Right renal pelvis (tissue), 4 donors: ENCODE measurements at places on chromosomes 3 and 15.

DNA sequence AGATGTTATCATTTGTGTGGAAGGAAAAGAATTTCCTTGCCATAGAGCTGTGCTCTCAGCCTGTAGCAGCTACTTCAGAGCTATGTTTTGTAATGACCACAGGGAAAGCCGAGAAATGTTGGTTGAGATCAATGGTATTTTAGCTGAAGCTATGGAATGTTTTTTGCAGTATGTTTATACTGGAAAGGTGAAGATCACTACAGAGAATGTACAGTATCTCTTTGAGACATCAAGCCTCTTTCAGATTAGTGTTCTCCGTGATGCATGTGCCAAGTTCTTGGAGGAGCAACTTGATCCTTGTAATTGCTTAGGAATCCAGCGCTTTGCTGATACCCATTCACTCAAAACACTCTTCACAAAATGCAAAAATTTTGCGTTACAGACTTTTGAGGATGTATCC lies 15.1 kb downstream of the KLHL24 start:
- no peak for DNase-seq

GRCh38 chr3:125646581-125646980 lies 51.3 kb upstream of the OSBPL11 start:
- DNase-seq: no peak

- DNase-seq: no peak
These were observed 19.5 kb upstream of the HRH1 start for GRCh38 chr3:11134794-11135193.

GRCh38 chr3:45917146-45917898 lies 25.9 kb upstream of the CXCR6 start:
- no peak for DNase-seq

DNA sequence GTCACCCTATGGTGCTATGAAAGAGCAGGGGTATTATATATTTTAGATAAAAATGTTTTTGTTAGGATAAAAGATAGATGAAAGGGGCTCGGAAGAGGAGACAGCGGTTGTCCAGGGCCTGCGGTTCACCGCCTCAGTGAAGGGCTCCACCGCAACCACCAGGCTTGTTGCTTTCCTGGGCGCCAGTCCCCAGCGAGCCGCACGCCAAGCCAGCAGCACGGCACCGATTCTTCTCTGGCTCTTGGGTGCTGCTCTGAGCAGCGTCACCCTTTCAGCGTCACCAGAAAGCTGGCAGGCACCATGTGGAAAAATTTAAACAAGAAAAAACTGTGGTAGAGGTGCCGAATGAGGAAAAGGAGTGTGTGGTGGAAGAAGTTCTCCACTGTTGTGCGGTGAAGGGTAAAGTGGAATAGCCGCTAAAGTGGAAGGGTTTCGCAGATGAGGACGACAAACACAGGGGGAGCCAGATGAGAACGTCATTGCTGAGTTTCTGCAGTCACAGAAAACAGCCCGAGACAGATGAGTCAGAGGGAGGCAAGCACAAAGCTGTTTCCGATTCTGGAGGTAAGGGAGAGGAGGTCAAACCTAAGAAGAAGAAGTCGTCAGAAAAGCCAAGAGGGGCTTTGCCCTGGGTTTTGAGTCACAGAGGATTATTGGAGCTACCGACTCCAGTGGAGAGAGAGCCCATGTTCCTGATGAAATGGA lies 569.2 kb downstream of the ZBBX start:
- no peak for DNase-seq

- DNase-seq: no peak
These were observed 5.1 kb downstream of the POLG start for GRCh38 chr15:89329329-89330084.

GRCh38 chr3:178263236-178263916 lies 272.9 kb upstream of the KCNMB2 start:
- DNase-seq: no peak

DNA sequence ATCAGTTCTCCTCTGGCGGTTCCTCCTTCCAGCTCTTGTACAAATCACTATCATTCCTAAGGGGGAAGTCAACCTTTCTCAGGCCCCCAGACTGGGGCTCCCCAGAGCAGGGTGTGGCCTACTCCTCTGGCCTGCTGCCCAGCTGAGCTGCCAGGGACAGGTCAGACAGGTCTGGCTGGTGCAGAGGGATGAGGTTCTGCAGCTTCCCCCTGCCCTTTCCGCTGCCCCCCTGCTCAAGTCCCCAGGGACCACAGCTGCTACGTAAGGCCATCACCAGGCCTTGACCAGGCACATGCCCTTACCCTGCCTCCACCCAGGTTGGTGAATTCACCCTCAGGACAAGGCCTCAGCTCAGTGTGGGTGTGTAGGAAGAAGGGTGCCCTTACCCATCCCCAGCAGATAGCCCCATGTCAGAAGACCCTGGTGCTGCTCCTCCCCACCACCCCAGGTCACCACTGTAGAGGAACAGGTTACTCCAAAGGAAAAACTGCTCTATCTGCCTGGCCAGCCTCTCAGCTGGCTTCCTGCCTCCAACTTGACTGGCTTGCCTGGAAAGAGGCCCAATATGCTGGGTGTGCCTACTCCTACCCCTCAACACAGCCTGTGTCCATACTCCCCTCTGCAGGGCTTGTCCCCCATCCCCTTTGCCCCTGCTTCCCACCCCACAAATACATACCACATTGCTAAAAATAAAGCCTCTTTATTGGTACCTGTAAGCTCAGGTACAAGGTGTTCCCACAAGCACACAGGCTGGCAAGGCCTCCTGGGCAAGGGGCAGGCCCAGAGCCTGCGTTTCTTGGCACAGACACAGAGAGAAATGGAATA lies 12.0 kb downstream of the CSRNP1 start:
- DNase-seq: no peak

DNA sequence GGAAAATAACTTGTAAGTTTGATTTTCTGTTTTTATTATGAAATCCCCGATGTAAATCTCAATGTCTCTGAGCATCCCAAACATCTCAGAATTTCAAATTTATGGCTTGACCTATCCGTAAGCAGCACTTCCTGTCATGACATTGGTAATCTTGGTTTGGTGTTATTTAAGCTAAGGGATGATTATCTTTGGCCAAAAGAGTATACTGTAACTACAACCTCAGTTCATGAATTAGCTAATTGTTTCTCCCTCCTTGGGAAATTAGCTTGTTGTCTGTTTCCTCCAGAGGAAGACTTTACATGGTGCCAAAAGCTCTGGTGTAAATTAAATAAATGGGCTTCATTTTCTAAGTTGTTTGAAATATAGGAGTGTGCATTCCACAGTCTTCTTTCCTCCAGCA lies 28.1 kb upstream of the SPRED1 start:
- DNase-seq: no peak

DNA sequence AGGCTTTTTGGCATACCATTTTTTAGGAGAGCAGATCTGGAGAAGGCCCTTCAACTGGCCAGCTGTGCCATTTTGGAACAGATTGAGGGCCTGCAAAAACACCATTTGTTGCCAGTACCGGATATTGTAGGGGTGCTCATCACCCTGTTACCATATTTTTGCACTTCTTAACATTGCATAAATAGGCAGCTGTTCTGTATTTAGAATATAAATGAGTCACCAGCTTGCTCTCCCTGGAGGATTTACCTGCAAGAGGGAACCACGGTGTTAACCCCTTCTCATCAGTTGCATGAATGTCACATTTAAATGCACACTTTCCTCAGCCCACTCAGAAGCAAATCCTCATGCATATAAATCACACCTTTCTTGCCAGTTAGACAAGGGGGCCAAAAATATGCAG lies 435.6 kb downstream of the ROBO2 start:
- DNase-seq: no peak
